ENCODE measurements at places on chromosomes 2 and 18.

- DNase-seq, result no peak
These were observed 16.9 kb downstream of the DAW1 start for GRCh38 chr2:227888289-227888688.

GRCh38 chr2:82301506-82301905, 1997.0 kb upstream of the LRRTM1 start:
- no peak for DNase-seq

DNA sequence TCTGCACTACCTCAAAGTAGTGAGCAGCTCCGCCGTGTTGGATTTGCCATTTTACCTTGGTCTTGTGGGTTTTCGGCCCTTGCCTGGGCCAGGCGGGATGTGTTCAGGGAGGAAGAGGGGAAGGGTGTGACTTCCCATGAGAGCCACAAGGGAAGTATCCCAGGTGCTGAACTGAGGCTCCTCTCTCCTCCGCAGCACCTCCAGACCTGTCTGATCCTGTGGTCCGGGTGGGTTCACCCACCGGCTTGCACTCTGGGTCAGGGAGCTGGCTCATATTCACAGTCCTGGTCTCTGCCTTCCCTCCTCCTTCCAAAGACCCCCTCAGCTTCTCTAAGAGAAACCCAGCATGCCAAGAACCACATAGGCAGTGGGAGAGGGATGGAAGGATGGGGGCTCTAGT, 235.8 kb downstream of the SEPTIN10 start:
- no peak for DNase-seq

DNA sequence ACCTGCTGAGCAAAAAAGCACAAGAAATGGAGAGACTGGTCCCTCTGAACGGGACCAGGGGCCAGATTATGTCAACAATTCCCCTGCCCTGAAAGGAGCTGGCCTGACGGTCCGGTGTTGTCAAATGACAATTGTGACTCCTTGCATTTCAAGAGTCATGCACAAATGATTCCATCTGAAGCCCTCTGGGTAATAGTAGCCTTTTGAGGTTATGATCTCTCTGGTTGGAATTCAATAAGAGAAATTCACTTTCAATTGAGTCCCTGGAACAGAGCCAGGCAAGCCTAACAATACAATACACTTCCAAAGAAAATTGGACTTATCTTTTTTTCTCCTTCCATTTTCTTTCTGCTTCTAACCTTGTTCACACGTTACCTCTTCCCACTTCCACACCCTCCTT, 116.9 kb downstream of the C1D start:
- no peak for DNase-seq

DNA sequence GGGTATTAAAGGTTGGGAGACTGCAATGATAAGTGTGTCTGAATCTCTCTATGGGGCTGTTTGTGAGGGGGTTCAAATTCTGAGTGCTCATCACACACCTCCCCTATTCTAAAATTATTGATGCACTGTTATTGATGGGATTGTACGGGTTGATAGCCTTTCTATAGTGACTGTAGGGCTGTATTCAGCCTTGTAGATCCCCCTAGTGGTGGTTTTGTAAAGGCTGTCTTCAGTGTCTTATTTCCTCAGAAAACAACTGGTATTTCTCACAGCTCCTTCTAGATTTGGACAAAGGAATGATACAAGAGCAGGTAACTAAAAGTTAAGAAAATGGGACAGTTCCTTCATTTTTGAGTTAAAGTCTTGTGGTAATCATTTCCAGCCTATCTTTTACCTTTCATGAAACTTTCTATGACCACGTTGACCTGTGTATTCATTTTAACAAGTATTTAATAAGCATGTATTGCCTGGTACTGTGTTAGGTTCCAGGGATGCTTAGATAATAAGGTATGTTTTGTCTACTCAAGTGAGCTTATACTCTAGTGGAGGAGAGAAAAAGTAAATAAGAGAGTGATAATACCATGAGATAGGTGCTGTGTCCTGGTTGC, 21.2 kb downstream of the SMAD4 start:
- peak; percentile 4 for DNase-seq

- DNase-seq, result no peak
These were observed 297.0 kb downstream of the BCL2 start for GRCh38 chr18:63022429-63023022.

GRCh38 chr2:2663401-2664036, 332.4 kb upstream of the MYT1L start:
- no peak for DNase-seq

DNA sequence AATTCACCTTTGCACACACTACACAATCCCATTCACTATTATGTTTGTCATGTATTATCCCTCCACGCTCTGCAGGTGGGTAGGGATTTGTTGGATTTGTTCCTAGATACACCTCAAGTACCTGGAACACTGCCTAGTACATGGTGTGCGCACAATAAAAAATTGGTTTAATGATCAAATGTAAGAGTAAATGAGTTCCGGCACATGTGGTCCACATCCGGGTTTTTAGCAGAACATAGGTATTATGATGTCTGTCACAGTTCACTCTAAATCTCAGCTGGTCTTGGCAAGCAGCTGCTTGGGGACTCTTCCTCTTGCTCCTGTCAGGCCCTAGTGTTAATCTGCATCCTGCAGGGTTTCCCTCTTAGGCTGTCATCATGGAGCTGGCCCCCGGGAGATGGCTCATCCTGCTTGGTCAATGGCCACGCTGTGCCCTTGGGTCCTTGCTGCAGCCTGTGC, 21.8 kb upstream of the IL1R1 start:
- no peak for DNase-seq

- DNase-seq, result no peak
These were observed 91.5 kb downstream of the GALNT13 start for GRCh38 chr2:153963256-153963655.

GRCh38 chr2:157785200-157785599, 90.9 kb downstream of the ACVR1 start:
- no peak for DNase-seq

DNA sequence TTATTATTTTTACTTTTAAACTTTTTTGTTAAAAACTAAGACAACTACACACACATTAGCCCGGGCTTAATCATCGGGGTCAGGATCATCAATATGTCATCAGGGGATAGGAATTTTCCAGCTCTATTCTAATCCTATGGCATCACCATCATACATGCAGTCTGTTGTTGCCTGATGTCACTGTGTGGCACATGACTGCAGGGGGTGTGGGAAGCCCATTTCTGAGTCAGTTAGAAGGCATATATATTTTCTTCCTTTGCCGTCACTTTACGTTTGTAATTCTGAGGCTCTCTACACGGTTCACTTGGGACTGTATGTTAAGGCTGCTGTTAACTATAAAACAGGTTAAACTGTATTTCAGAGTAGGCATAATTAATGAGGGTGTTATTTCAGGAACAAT, 144.4 kb upstream of the ITGA6 start:
- DNase-seq, result no peak

DNA sequence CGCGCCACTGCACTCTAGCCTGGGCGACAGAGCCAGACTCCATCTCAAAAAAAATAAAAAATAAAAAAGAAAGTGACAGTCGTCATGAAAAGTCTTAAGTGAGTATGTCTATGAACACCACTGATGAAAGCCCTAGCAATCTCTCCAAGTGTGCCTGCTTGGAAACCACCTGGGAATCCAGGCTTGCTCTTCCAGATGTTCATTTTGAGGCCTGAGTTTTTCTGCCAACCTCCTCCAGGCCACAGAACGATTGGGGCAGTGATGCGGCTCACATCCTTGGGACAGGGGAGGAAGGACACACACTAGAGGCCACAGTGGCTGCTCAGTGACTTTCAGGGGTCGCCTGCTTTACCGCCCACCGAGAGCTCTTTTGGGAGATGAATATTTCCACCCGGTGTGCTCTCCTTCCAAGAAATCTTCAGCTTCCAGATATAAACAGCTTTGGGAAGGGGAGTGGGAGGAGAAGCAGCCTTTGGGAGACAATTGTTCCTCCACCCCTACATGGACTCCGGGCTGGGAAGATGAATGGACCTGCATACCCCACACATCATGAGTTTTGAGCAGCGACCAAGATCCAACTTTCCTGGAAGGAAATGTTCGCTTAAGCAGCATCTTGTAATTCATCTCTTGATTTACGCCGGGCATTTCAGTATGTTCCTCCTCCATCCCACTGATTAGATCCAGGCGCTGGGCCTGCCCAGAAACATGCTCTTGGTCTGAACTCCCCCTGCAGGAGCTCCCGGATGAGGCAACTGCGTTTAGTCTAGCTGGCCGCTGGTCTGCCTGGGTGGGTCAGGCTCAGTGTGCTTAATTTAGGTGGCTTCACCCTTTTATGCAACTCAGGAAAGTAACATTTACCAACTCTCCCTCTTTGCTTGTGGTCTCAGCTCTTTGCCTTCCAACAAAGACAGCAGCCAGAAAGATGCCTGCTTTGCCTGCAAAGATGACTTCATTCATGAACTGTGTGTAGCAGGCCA, 6.2 kb upstream of the ARMC9 start:
- DNase-seq, result no peak

- DNase-seq, result no peak
These were observed 137.2 kb downstream of the CDH2 start for GRCh38 chr18:28039691-28040090.

DNA sequence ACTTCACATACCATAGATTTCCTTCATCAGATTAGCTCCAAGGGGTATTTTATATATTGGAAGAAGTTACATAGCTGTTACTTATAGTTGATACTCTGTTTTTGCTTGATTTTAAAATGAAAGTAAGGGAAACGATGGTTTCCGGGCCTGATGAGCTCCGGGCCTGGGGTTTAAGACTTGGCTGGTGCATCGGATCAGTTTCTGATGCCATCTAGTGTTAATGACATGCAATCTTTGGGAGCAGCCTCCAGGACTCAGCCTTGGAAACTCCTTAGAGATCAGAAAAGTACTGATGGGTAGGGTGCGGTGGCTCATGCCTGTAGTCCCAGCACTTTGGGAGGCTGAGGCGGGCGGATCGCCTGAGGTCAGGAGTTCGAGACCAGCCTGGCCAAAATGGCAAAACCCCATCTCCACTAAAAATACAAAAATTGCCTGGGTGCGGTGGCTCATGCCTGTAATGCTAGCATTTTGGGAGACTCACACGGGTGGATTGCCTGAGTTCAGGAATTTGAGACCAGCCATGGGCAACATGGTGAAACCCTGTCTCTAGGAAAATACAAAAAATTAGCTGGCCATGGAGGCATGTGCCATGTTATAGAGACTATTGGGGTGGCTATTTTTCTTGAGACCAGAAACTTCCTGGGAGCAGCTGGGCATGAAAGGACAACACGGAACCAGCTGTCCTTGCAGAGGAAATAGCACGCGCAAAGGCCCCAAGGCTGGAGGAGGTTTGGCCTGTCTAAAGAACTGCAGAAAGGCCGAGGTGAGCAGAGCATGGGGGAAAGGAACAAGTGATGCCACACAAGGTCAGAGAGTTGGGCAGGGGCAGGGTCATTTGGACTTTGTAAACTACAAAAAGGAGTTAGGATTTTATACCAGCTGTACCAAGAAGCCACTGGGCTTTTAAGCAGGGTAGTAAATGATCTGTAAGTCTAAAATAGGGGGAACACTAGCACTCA, 46.9 kb upstream of the CNOT11 start:
- DNase-seq, result peak; percentile 78

GRCh38 chr2:146278881-146279280, 1565.9 kb upstream of the ACVR2A start:
- no peak for DNase-seq

DNA sequence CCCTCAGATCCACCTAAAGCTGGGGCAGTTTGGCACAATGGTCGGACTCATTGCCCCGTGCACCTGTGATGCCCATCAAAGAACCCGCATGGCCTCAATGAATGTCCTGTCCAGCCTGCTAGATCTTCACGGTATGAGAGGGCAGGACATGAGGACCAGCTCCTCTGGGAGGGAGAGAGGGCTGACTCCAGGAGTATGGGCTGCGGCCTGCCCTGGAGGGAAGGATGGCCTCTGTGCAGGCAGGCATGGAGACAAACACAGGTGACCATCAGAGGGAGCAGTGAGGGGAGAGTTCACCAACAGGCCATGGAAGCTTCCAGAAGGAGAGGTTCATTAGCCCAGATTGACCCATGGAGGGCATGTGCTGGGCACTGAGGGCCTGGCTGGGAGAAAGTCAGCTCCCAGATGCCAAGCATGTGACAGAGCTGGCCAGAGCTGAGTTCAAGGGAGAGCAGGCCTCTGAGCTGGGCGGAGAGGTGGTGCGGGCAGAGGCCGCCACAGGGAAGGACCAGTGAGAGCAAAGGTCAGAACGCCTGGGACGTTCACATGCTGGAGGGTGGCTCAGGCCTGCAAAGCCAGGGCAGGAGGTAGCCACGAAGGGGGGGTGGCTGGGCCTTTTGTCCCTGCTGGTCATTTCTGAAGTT, 36.2 kb downstream of the HJURP start:
- DNase-seq, result no peak

- no peak for DNase-seq
These were observed 256.9 kb upstream of the COPS8 start for GRCh38 chr2:236828820-236829219.

GRCh38 chr18:21575656-21576055, 24.8 kb downstream of the ESCO1 start:
- DNase-seq, result no peak

DNA sequence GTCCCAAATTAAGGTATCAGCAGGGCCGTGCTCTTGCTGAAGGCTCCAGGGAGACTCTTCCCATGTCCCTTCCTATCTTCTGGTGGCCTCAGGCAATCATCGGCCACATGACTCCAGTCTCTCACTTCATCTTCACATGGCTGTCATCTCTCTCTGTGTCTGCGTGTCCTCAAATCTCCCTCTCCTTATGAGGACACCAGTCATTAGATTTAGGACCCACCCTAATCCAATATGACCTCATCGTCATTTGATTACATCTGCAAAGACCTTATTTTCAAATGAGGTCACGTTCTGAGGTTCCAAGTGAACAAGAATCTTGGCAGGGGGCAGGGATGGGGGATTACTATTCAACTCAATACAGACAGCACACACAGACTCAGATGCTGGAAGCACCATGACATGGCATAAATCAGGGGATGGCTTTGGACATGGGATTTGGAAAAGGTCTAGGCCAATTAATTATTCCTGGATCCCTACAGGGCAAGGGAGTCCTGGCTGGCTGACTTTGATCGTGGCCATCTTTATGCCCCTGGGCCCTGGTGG, 210.0 kb upstream of the SKOR2 start:
- DNase-seq, result no peak

GRCh38 chr2:169280502-169280901, 81.8 kb downstream of the LRP2 start:
- DNase-seq, result no peak

DNA sequence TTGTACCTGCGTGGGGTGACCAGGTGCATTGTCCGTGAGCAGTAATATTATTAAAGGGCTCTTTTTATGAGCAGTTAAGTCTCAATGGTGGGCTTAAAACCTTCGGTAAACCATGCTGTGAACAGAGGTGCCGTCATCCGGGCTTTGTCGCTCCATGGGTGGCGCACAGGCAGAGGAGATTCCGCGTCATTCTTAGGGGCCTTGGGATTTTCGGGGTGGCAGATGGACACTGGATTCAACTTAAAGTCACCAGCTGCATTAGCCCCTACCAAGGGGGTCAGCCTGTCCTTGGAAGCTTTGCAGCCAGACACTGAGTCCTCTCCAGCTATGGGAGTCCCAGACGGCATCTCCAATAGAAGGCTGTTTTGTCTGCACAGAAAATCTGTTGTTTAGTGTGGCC, 107.7 kb downstream of the NFATC1 start:
- no peak for DNase-seq

All from NCI-H1694 (cell line).